ENCODE measurements at places on chromosomes 7 and 10.

DNA sequence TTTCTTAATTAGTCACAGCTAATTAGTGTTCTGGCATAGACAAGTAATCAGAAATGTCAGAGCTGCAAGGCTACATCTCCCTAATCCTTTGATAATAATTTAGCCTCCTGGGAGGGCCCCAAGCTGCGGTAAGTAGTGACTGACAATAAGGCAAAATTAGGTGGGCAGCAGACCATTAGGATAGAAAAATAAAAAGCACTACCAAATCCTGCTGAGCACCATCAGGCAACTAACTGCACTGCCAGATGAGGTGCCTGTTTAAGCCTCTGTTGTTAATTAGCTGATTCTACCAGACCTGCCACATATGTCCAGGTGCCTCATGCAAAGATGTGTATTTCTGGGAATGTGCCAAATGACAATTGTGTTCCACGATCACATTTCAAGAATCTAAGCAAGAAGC lies 32.5 kb upstream of the FEZF1 start:
- DNase-seq: no peak

- DNase-seq: no peak
These were observed 24.0 kb upstream of the ABLIM1 start for GRCh38 chr10:114682121-114682520.

GRCh38 chr10:98273057-98273850 lies 5.3 kb upstream of the LOXL4 start:
- no peak for DNase-seq

- no peak for DNase-seq
These were observed 53.3 kb downstream of the NT5C2 start for GRCh38 chr10:103139803-103140202.

DNA sequence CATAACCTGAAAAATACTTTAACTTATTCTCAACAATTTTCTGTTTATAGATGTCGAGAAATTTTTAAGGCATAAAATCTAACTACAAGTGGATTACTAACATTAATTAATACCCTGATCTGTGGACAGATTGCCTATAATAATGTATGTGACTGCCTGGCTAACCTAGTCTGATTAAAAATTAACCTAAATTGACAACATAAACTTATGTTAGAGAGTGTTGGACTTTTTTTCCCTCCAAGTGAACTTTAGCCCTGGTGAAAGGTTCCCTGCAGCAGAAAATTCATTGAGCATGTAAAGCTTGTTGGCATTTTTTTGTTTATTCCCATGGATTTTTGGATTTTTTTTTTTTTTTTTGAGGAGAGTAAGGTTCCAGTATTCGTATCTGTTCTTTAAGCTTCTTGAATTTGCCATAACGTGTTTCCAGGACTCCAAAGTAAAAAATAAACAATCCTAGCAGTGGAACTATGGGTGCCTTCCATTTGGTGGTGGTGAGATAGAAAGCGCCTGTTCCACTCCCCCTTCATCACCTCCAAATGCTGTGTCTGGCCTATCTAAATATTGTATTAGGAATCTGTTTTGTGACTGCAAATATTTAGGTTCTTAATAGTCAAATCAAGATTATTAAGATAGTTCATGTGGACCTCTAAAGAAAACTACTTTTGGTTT lies 36.1 kb downstream of the NET1 start:
- DNase-seq: no peak

GRCh38 chr10:111593578-111593977 lies 516.7 kb downstream of the ADRA2A start:
- no peak for DNase-seq

DNA sequence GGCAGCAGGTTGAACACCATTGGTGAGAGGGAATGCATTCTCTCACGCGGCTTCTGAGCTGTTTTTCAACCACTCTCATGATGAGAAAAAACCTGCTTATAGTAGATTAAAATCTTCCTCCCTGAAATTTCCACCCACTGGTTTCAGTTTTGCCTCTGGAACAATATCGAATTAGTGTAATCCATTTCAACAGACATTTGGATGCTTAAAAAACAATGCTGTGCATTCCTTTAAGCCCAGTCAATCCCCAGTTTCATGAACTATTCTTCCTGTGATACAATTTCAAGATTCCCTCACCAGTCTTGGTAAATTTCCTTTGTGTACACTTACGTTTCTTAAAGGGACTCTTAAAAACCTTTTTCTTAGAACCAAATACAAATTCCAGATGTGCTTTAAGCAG lies 89.6 kb downstream of the ITIH5 start:
- no peak for DNase-seq

Measured in activated T-helper 9 cell treated with anti-CD3 and anti-CD28 coated beads, Interleukin-2, amount 50 U/mL, for 16 hours (primary cell).